ENCODE measurements at places on chromosomes 7 and 10. TPM values are rescaled to one million over a fixed set of nuclear protein-coding genes. Genes with fewer than 3 reads are reported as not detected.

GRCh38 chr10:89351412-89351779 is 23.6 kb downstream of the IFIT3 start:
- DNase-seq: no peak

Gene ADIRF
- 28.9 TPM for total RNA-seq

GRCh38 chr7:74443543-74444247 is 10.0 kb upstream of the GTF2IRD1 start:
- DNase-seq: no peak

GRCh38 chr10:132909491-132910071 is 32.8 kb downstream of the CFAP46 start:
- peak; percentile 10 for DNase-seq

Gene LIPJ
- total RNA-seq: 0.42 TPM

Gene ASIC3
- total RNA-seq: 1.2 TPM

- DNase-seq: no peak
Observed at GRCh38 chr10:53904506-53905241, 896.4 kb downstream of the PCDH15 start.

Gene ACSM6
- total RNA-seq: 0.12 TPM

Gene CACUL1
- total RNA-seq: 15.5 TPM

DNA sequence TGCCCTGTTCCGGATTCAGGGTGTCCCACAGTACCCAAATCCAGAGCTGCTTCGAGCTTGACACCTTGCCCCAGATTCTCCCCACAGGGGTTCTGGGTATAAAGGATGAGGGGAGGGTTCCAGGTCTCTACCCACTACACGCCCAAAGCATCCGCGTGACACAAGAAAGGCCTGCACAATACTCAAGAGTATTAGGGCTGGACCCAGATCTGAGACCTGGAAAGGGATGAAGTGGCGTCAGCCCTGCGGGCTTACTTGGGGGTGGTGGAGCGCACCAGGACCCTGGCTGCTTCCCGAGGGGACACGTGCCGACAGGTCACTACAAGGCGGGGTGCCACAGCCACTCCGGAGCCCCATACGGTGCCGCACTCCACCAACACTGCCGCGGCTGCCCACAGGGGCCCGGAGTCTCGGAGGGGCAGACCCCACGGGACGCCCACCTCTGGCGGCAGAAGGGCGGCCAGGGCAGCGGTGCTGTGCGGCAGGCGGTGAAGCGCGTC is 1.3 kb downstream of the TYSND1 start:
- DNase-seq: peak; percentile 39

DNA sequence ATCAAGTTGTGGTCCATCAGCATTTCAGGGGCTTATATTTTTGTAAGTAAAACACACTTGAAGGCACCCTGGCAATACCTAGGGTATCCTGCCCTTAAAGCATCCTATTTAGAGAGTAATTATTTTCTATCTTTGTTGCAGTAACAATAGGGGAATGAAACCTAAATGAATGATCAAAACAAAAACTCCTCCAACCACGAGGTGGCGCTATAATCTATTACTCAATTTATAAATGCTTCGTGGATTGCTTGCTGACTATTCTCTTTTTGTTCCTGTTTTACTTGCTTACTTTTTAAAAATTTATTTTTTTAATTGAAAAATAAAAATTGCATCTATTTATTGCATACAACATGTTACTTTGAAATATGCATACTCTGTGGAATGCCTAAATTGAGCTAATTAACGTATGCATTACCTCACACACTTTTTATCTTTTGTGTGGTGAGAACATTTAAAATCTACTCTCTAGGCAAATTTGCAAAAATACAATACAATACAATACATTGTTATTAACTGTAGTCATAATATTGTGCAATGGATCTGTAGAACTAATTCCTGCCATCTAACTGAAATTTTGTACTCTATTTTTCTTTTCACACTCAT is 147.7 kb upstream of the BMPER start:
- DNase-seq: no peak

DNA sequence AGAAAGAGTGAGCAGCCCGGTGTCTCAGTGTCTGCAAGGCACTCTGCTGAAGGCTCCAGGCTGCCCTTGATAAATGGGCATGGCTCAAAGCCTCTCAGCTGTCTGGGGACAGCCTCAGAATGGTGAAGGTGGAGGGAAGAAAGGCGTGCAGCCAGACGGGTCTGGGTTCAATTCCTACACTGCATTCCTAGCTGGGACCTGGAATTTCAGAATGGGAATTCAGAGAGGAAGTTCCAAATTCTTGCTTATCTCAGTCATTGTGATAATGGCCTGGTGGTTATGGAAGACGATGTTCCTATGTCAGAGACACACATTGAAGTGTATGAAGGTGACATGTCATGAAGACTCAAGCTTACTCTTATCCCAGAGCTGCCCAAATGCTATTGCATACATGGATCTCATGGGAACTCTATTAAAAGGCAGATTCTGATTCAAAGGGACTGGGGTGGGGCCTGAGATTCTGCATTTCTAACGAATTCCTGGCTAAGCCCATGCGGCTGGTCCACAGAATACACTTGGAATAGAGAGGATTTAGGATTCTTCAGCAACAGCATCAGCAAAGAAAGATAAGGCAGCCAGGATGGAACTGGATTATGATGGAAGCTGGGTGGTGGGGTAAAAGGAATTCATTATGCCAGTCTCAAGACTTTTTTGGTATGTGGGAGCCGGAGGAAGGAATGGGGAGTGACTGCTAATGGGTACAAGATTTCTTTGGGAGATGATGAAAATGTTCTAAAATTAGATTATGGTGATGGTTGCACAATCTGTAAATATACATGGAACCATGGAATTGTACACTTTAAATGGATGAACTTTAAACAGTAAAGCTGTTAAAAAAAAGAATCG is 82.6 kb upstream of the ZMIZ1 start:
- DNase-seq: no peak

Gene MYOZ1
- total RNA-seq: not detected

Gene SFTPA1
- not detected for total RNA-seq

Gene RTKN2
- 0.06 TPM for total RNA-seq

DNA sequence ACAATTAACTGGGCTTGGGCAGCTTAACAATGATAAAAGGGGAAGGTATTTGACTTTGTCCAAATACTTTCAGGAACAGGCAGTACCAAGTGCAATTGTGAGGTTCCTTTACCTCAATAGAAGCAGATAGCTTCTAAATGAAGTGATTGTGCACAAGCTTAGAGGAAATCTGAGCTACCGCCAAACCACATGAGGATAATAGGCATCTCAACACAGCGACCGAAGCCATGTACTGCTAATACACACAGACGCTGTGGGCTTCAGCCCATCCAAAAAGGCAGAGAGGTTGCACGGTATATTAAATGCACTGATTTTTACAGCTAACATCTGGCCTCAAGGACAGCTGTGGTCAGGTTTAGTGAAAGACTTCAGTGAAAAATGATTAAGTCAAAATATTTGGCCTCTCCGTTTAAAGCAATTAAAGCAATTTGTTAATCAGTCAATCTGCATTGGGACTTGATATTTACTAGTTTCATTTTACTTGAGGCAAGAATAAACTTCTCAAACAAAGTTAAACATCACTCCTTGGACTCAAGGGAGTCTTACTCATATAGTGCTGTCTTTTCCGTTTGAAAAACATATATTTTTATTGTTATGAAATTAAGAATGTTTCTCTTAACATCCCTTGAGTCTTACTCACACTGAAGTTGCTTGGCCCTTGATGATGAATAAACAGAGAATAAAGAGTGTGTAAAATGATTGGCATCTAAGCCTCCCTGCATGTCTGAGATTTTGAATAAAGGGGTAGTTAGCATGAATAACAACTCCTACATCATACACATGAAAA is 306.3 kb downstream of the C7orf25 start:
- DNase-seq: no peak

- no peak for DNase-seq
Observed at GRCh38 chr10:79947787-79948424, 999 bp downstream of the SFTPD start.

Gene NPY4R
- total RNA-seq: not detected

- DNase-seq: no peak
Observed at GRCh38 chr10:1476455-1476803, 260.9 kb downstream of the ADARB2 start.

Gene TYW1
- total RNA-seq: 10.1 TPM

DNA sequence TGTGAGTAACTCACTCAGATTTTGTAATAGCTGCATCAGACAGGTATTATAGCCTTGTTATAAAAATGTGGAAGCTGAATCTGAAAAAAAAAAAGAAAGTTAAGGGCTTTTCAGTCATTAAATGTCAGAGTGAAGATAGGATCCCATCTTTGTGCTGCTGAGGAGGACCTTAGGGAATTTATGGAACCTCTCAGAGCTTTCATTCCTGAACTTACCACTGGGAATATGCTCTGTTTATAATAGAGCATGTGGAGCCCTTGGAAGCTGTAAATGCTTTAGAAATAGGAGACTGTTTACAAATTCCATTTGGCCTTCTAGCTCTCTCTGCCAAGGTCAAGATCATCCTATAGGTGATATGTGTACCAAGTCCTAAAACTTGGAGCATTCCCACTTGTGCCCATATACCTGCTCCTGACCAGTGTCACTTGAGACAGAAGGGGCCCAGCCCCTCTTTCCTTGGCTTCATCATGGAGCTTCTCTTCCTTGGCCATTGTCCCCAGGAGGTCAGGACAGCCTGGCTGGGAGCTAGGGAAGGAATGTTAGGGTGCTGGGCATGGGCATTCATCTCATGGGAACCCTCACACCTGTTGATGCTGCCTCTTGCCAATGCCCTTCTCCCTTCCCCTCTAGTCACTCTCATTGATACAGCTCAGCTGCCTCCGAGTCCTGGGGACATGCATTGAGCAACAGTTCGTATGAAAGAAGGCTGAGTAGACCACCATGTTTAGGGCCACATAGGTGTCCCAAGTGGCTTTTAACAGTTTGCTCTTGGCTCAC is 105.3 kb downstream of the LRRC18 start:
- no peak for DNase-seq

DNA sequence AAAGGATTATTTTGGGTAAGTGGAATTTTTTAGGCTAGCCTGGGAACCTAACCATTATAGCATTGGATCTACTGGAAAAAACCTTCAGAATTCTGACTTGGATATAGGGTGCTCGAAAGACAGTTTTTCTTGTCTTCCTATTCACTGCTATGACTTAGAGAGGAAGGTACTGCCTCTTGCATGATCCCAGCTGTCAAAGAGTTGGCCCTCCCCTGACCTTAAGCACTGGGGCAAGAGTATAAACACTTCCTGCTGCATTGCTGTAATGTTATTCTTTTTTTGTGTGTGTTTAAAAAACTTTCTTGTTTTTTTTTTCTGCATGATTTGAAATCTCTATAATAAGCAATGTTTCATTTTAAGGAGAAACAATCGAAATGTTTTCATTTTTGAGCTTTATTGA is 113.0 kb downstream of the LRMDA start:
- no peak for DNase-seq

Gene OGDHL
- total RNA-seq: 74.4 TPM

DNA sequence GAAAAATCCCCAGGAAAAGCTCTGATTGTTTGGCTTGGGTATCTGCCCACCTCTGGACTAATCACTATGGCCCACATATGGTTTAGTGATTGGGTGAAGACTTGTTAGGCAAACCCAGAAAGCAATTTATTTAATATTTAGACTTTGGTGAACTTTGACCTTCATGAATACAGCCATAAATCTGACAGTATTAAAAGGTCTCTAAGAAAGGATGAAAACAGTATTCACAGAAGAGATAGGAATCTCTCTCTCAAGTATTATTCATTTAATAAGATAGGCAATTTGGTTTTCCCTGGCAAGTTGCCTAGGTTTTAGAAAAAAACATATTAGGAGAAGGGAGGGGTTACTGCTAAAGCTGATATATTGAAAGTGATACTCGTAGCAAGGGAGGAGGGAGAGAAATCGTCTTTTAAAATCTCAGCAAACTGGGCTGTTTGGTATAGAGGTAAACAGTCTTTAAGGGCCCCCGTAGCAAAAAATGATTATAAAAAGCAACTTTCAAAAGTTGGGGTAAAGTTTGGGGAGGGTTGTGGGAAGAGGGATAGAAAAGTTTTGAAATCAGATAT is 57.1 kb downstream of the LSMEM1 start:
- DNase-seq: no peak

DNA sequence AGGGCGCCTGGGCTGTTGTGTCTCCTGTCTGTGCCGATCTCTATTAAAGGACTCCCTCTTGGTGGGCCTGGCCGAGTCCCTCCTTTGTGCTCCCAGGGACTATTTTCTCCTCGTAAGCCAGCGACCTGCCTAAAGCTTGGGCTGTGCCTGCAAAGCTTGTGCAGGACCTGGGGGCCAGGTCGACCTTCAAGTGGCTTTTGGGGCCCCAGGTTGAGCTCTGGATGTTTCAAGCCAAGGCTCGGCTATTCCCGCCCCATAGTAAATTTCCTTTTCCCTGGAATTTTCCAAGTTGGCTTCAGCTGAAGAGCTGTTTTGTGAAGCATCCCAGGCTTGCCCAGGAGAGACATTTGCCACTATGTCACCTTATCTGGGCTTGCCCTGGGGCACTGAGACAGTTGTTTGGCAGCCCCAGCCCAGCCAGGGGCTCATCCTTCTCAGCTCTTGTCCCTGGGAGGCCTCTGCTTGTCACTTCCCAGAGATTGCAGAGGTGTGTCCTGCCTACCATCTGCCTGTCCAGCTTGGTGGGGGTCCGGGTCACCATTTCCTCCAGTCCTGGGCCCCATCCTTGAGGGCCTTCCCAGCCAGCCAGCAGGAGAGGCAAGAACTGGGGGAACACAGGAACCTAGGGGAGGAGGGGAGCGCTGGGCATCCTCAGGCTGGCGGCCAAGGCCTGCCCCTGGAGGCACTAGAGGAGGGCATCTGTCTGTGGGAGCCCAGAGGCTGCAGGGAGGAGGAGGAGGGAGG is 20.2 kb downstream of the ZMIZ2 start:
- DNase-seq: no peak

DNA sequence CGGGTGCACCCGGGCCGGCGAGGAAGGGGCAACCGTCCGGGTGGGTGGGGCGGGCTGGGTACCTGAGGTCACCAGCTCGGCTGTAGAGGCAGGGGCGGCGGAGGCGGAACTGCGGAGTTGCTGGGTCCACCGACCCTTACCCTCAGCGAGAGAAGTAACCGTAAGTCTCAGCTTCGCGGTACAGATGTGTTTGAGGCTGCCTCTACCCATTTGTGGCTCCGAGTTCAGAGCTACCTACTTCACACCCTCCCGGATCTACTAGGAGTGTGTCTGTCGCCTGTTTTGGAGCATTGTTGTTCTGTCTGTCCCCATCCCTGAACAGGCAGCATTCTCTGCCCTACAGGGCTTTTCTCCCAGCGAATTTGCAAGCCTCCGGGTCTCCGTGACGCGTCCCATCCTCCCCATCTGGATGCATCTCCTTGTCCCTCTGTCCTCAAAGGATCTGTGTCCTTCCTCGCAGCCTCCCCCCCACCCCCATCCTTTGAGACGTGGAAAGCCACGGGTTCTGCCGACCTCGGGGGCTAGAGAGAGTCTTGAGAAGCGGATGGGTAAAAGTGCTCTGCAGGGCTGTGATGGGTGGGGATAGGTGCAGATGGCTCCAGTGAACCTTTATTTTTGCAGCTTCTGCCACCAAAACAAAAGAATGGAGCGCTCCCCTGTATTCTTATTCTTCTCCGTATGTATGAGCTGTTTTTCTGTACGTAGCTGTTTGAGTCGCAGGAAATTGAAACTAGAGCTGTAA is 757 bp downstream of the ANKIB1 start:
- peak; percentile 46 for DNase-seq

Gene GPR37
- 16.0 TPM for total RNA-seq

Gene INHBA
- total RNA-seq: 7.5 TPM

- DNase-seq: no peak
Observed at GRCh38 chr7:96300502-96300901, 21.4 kb downstream of the SLC25A13 start.

Gene PPP1R3C
- 24.7 TPM for total RNA-seq

Gene GATA3
- 0.93 TPM for total RNA-seq

All from right lobe of liver (tissue), 6 donors.